ENCODE measurements at places on chromosomes 6 and 20.

- no peak for DNase-seq
Observed at GRCh38 chr6:100267721-100268123, 197.0 kb downstream of the SIM1 start.

DNA sequence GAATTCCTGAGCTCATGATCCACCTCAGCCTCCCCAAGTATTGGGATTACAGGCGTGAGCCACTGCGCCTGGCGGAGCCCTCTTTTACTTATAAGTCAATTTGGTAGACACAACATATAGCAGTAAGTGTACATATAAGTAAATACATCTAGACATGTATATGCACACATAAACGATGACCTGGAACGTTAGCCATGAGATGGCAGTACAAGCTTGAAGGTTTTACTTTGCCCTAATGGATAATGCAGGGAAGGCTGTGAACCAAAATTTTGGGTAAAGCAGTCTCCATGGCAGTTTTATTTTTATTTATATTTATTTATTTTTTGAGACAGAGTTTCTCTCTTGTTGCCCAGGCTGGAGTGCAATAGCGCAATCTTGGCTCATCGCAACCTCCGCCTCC, 2.4 kb upstream of the GNMT start:
- DNase-seq, result no peak

- DNase-seq, result no peak
Observed at GRCh38 chr20:46293084-46293483, 15.2 kb downstream of the CDH22 start.

GRCh38 chr20:3334156-3334943, 73.1 kb downstream of the DNAAF9 start:
- DNase-seq, result no peak

GRCh38 chr6:20105838-20106237, 106.4 kb downstream of the MBOAT1 start:
- no peak for DNase-seq

Measured in C1 segment of cervical spinal cord (tissue), 14 donors.